ENCODE measurements at places on chromosomes 3 and 15.

DNA sequence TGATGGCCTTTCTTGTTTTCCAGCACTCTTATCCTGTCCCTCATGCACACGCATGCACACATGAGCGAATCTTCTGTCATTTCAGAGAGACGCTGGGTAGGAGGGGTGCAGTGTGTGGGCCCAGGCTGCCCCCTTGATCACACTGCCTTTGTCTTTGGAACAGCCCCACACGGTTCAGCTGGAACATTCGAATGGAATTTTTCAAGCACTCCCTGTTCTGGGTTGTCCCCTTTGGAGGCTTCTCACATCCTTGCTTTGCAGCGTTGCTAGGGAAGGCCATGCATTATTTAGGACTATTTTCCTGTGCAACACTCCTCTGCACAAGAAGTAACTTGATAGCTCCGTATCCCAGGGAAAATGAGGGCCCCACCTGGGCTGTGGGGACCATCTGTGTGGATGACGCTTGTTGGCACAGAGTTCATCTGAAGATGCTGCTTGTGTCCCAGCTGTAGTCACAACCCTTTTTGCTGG lies 78.4 kb downstream of the SPSB4 start:
- DNase-seq: no peak

- DNase-seq: no peak
Measured at GRCh38 chr3:12268049-12268735, 20.7 kb upstream of the PPARG start.

DNA sequence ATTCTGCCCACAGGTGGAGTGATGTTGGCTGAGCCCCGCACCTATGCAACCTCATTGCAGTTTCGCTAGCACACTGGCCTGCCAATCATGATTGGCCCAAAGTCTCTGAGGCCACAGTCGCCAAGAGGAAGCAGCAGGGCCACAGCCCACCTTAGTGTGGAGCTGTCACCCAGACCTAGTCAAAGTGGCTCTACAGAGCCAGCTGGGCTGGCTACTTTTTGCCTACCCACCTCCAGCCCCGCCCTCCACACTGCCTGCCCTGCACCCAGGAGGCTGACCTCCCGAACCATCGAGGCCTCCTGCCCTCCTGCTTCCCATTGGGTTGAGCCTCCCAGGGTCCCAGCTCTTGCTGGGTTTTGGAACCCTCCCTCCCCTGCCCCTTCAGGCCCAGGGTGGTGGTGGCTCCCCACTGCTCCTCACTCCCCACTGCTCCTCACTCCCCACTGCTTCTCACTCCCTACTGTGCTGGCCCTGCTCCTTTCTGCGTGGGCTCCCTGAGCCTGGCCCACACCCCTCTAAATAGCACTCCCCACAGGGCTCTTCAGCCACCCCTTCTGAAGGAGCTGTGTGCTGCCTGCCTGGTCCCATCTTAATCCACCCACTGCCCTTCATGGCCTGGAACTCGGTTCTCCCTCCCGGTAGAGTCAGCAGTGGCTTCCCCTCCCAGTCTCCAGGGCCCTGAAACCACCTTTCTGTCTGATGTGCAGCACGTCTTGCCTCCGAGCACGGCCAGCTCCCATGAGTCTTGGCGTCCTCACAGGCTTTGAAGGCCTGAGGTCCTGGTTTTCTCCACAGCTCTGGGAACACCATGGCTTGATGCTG lies 89.3 kb downstream of the WNT7A start:
- DNase-seq: no peak

DNA sequence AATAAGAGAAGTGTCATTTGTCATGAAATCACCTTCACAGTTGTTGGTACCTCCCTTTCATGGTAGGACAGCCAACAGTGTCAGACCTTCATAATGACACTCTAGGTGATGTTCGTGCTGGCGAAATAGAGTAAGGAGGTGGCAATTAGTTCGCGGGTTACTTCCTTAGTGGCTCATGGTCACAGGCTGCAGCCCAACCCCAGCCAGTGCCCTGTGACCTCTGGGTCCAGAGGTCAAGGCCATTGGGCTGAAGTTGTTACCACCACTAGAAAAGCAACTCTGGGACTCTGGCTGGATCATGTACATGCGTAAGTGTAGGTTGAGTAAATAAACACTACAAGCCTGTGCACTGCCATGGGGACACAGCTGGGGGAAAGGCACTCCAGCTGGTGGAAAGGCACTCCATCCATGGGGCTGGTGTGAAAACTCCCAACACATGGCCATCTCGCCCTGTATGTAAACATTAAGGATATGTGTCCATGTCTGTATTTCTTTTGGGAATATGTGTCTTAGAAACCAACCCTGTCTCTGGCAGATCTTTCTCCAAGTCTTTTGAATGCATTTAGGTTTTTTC lies 106.7 kb downstream of the RYK start:
- DNase-seq: no peak

- no peak for DNase-seq
Measured at GRCh38 chr15:84638103-84638502, 16.0 kb downstream of the WDR73 start.

GRCh38 chr3:45896956-45897355 lies 10.6 kb downstream of the CCR9 start:
- DNase-seq: peak; percentile 55

- DNase-seq: no peak
Measured at GRCh38 chr3:160883373-160883772, 127.3 kb downstream of the PPM1L start.

DNA sequence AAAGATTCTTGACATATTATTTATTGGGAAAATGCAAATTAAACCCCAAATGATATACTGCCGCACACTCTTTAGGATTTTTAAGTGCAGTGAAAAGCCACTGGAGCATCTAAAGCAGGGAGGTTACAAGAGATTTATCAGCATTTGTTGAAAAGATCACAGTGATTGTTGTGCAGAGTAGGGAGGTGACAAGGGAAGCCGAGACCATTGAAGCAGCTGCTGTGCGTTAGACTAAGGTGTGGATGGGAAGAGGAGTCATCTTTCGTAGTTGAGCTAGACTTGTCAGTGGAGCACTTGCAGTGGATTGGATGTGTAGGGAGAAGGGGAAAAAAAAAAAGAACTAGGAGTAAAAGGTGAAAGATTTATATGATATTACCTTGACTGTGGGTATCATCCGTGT lies 854.6 kb downstream of the NTRK3 start:
- no peak for DNase-seq

- DNase-seq: peak; percentile 77
Measured at GRCh38 chr15:100873029-100873677, 6.5 kb upstream of the ALDH1A3 start.

DNA sequence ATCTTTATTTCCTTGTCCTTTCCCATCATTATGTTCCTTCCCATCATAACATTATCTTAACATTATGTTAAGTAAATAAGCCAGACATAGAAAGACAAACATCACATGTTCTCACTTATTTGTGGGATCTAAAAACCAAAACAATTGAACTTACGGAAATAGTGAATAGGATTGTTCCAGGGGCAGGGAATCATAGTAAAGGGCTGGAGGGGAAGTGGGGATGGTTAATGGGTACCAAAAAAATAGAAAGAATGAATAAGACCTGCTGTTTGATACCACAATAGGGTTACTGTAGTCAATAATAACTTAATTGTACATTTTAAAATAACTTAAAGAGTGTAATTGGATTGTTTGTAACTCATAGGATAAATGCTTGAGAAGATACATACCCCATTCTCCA lies 36.7 kb upstream of the MBNL1 start:
- no peak for DNase-seq

DNA sequence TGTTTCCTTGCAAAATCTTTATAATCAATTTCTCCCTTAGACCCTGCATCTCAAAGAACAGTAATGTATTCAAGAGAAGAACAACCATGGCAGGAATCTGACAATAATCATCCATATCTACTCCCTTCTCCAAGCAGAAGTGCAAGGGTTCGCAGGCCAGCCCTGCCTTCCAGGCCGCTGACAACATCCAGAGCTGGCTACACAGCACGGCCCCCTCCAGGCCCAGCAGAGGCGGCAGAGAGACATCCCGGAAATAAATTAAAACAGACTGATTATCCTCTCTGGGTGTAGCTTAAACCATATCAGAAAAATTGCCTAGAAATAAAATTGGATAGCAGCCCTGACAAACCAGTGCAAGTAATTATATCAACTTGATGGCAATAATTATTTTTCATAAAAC lies 223.3 kb downstream of the FAM43A start:
- no peak for DNase-seq

DNA sequence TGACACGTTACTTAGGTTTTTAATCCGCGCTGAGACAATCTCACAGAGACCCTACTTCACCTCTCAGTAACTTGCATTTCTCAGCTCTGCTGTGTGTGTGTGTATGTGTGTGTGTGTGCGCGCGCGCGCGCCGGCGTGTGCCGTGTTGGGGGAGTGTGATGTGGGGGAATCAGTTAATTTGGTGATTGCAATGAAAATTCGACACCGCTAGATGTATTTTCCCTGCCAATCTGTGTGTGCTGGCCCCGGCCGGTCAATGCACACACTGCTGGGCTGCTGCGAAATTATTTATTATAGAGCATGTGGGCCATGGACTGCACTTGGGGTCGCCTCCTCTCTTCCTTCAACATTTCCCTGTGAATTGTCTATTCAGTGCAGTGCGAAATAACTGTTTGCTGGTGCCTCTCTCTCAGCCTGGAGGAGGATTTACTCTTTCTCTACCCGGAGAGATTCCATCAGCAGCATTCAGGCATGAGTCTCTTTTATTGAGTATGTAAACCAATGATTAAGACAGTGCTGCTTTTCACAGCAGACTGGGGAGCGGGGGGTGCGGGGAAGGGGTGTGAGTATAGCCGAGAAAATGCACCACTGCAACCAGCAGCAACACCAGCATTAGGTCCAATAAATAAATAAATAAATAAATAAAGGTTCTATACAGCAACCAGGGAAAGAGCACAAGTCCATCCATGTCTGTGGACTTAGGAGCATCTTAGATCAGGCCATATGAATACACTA lies 2.9 kb downstream of the CADM2 start:
- no peak for DNase-seq

DNA sequence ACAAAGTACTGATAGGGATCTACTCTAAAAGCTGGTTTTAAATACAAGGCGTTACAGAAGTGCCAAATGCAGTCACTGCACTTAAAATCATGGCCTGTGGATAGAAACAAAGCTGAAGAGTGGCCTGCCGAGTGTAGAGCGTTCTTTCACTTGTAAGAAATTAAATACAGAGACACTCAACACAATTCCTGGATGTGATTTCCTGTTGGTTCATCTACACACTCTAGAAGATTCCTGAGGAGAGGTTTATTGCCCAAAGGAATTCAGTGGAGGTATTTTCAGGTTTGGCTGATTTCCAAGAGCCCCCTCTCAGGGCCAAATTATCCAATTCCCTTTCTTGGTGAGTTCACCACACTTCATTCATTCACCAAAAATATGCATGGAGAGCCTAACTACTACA lies 200.3 kb upstream of the IL12A start:
- peak; percentile 95 for DNase-seq

- no peak for DNase-seq
Measured at GRCh38 chr3:16362770-16363169, 97.8 kb downstream of the OXNAD1 start.

DNA sequence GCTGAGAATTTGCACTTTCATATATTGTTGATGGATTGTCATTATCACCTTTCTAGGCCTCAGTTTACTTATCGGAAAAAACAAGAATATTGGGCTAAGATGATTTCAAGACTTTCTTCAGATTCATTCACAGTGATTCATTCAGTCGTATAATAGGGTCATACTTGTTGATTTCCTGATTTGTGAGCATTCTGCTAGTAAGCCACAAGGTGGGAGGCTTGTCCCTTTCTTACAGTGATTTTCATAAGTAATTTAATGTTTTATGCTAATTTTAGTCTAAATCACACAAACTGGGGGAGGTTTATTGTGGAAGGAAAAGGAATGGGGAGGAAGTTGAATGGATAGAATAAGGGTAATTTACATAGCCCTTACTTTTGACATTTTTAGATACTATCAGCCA lies 126.8 kb upstream of the GOLGA6L4 start:
- DNase-seq: peak; percentile 2

- DNase-seq: no peak
Measured at GRCh38 chr15:67521783-67522568, 1.0 kb downstream of the C15orf61 start.

- DNase-seq: peak; percentile 54
Measured at GRCh38 chr3:117399311-117400078, 689.9 kb downstream of the TUSC7 start.

DNA sequence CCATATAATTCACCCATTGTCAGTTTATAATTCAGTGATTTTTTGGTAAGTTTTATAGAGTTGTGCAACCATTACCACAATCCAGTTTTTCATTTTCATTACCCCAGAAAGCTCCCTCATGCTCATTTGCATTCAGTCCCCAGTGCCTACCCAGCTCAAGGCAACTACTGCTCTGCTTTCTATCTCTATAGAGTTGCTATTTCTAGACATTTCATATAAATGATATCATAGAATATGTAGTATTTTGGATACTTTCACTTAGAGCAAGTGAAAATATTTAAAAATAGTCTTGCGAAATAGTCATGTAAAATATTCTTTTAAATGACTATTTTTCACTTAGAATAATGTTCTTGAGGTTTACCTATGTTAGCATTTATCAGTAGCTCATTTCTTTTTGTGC lies 42.1 kb downstream of the ZNF654 start:
- DNase-seq: no peak

DNA sequence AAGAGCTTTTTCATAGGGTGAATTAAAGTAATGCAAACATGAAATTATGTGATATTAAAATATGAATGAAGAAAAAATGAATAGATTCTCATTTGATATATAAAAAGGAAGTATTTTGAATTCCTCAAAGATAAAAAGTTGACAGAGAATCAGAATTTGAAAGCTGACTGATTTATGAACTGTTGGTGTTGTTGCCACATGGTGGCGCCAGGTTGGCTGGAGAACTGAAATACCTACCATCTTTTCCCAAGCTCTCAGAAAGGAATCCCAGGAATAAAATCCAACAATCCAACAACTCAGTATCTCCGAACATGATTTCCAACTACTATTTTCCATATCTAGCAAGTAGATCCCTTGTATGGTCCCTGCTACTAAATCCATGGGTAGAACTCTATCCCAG lies 3.1 kb downstream of the MYRIP start:
- no peak for DNase-seq

DNA sequence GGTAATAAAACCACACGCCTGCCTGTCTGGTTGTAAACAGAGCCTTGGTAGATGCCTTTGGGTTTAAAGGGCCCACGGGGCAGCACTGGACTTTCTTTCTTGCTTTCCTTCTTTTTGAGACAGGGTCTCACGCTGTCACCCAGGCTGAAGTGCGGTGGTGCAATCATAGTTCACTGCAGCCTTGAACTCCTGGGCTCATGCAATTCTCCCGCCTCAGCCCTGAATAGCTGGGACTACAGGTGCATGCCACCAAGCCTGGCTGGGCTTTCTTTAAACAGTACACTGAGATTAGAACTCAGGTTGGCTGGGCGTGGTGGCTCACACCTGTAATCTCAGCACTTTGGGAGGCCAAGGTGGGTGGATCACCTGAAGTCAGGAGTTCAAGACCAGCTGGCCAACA lies 42.2 kb downstream of the POC1A start:
- DNase-seq: no peak

DNA sequence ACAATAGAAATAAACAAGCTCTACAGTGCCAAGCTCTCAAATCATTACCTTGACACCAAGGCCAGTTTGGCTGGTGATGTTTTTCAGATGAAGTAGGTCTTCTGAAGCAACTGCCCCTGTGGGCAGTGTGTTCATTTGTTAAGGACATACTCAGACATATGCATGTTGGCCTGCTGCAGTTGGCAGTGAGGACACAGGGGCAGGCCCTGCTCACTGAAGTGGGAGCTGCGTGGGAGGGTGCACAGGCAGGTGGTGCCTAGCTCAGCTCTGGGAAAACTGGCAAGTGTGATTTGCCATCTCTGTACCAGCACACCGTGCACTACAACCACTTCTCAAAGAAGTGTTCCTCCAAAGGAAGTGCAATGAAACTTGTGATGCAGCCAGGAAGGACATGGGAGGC lies 28.5 kb upstream of the SNRK start:
- no peak for DNase-seq

GRCh38 chr15:74250266-74250665 lies 14.1 kb downstream of the CCDC33 start:
- DNase-seq: no peak
